ENCODE measurements at places on chromosomes 6 and 20.

GRCh38 chr6:170279977-170280688 is 10.7 kb downstream of the DLL1 start:
- DNase-seq, result no peak

DNA sequence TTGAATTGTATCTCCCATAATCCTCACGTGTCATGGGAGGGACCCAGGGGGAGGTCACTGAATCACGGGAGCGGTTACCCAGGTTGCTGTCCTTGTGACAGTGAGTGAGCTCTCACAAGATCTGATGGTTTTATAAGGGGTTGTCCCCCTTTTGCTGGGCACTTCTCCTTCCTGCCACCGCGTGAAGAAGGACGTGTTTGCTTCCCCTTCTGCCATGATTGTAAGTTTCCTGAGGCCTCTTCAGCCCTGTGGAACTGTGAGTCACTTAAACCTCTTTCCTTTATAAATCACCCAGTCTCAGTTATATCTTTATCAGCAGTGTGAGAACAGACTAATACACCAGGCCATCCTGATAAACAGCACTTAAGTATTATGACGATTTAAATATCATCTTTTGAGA is 9.0 kb upstream of the MRGBP start:
- no peak for DNase-seq

- DNase-seq, result no peak
Observed at GRCh38 chr6:27897580-27898206, 14.5 kb downstream of the OR2B2 start.

DNA sequence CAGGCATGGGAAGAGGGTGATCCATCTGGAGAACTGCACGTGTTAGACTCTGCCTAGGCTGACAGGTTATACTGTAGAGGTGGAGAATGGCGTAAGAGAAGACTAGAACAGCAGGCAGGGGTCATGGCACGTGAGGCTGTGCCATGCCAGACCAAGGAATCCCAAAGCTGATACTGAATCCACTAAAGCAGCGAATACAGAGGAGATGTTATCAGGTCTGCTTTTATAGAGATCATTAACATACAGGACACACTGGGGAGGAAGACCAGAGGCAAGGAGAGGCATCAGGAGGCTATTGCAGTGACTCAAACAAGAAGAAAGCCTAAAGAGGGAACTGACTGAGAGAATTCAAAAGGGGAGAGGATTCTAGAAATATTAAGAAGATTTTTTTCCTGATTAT is 12.9 kb downstream of the PHACTR1 start:
- no peak for DNase-seq

DNA sequence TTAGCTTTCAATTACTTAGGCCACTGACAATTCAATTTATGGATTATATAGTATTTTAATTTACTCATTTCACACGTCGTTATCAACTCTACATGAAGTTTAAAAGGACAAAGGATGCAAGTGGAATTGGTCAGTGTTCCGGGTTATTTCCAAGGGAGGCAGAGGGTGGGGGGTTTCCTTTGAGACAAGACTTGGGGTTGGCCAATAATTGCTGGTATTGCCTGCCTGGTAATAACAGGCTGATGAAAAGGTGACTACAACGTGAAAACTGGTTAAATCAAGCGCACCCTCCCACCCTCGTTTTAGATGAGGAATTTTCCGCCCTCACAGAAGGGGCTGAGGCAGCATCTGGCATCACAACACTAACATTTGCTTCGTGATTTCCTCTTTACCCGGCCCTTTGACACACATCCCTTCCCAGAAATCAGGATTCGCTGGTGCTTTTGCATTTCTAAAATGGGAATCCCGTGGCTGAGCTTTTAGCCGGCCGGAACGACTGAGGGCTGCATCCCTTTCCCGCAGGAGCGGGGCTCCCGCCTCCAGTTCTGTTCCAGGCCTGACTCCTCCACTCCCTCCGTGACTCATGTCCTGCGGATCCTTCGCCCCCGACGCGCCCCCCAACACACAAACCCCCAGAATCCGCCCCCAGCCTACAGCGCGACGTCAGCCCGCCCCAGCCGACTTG is 999 bp upstream of the PIM1 start:
- no peak for DNase-seq

GRCh38 chr6:5744497-5744896 is 262.2 kb downstream of the NRN1 start:
- no peak for DNase-seq

- DNase-seq, result no peak
Observed at GRCh38 chr20:46179862-46180261, 61.7 kb downstream of the CD40 start.

DNA sequence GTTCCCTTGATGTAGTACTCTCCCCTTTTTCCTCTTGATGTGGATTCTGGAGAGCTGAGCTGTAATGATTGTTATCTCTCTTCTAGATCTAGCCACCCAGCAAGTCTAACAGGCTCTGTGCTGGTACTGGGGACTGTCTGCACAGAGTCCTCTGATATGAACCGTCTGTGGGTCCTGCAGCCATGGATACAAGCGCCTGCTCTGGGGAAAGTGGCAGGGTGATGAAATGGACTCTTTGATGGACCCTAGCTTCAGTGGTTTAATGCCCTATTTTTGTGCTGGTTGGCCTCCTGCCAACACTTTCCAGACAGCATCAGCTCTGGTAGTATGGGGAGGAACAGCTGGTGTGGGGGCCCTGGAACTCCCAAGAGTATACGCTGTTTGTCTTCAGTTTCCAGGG is 216.3 kb downstream of the ADGRG6 start:
- DNase-seq, result no peak

DNA sequence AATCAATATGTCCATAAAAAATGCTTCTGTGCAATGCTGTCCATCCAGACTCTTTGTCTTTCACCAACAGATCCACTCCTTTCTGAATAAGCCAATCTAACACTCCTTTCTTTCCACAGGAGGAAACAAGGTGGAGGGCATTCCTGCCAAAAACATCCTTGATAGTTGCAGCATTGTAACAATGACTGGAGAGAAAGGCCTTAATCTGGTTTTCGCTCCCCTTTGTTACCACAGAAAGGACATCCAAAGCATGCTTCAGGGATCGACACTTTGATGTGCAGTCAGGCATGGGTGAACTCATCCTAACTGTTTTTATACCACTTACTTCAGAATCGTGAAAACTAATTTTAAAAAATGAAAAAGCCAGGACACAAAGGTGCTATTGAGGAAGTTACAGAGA is 7.4 kb downstream of the IBTK start:
- no peak for DNase-seq

DNA sequence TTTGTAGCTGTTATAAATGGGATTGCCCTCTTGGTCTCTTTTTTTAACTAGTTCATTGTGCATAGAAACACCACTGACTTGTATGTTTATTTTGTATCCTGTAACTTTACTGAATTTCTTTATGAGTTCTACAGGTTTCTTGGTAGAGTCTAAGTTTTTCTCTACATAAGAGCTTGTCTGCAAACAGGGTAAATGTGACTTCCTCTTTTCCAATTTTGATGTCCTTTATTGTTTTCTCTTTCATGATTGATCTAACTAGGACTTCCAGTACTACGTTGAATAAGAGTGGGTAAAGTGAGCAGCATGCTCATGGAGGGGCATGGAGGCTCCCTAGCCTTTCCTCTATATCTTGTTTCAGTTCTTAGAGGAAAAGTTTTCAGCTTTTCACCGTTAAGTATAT is 3.0 kb upstream of the WFDC10A start:
- no peak for DNase-seq

DNA sequence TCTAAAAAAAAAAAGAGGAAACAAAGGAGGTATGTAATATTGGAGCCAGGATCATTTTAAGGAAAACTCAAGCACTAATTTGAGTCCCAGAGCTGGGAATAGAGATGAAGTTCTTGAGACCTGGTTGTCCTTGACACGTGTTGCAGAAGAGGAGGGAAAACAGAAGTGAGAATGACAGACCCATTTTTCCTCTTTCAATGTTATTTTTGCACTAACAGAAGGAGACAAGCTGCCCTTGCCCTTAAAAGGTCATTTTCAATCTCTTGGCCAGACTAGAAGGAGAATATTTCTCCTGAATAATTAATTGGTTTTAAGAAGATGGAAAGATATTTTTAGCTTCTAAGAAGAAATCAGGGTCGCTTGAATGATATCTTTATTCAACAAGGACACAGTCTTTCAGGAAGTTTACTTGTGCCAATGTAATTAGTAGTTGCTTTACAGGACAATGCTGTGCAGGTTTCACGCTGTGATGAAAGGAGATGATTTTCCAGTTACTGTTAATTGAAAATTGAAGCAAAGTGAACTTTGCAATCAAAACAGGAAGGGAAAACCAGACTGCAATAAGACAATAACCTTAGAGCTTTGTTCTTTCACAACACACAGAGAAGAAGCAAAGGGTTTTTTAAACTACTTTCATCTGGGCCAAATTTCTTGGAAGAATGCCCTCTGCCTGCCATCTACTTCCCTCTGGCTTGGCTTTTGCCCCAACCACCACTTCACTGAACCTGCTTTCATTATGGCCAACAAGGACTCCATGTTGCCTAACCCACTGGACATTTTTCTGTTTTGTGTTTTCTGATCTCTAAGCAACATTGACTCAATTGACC is 107.8 kb upstream of the SHLD1 start:
- DNase-seq, result no peak

DNA sequence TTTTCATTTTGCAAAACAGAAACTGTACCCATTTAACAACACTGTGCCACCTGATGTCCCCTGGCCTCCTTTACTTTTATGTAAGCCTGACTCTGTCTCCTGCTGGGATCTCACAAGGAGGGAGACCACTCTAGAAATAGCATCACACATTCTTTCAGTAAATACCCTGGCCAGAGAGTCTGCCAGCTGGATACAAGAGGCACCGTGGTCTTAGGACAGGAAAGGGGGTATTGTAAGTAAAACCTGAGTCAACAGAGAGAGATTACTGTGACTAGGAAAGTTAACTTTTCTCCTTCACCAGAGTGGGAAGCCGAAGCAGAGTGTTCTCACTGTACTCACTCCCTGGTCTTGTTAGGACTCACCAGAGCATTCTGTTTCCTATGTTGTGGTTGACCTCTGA is 27.8 kb downstream of the CMTR1 start:
- DNase-seq, result no peak

GRCh38 chr6:42819803-42820511 is 38.1 kb downstream of the BICRAL start:
- DNase-seq, result no peak

GRCh38 chr6:81997090-81997926 is 244.8 kb upstream of the TENT5A start:
- DNase-seq, result no peak

- DNase-seq, result no peak
Observed at GRCh38 chr6:73798592-73798991, 102.6 kb downstream of the CD109 start.

- no peak for DNase-seq
Observed at GRCh38 chr6:34638834-34639736, 57.5 kb downstream of the ILRUN start.

GRCh38 chr20:50296450-50297375 is 106.1 kb downstream of the CEBPB start:
- no peak for DNase-seq

DNA sequence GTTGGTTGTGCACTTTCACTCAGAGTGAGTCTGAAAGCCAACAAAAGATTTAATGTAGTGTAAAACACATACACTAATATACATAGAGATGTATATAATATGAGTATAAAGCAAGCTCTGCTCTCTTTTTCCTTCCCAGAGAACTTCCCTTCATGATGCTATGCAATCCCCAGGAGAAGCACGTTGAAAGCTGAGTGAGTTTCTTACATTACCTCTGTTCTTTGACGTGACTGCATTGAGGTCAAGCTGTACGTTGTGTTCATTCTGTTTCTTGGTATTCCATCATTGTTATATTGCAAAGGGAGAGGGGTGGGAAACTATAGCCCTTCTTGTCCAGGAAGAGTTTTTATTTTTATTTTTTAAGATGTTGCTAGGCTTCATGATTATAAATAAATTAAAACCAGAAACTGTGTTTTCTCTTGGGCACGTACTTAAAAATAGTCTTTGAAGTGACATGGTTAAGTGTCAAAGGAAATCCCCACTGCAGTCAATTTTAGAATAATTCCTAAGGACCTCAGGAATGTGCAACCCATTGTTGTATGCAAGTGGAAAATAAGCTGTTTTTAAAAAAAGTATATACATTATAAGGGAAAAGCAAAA is 651.0 kb downstream of the CD109 start:
- no peak for DNase-seq

GRCh38 chr6:167696296-167696695 is 130.4 kb upstream of the AFDN start:
- DNase-seq, result no peak

- no peak for DNase-seq
Observed at GRCh38 chr20:54126806-54127655, 46.8 kb downstream of the CYP24A1 start.

DNA sequence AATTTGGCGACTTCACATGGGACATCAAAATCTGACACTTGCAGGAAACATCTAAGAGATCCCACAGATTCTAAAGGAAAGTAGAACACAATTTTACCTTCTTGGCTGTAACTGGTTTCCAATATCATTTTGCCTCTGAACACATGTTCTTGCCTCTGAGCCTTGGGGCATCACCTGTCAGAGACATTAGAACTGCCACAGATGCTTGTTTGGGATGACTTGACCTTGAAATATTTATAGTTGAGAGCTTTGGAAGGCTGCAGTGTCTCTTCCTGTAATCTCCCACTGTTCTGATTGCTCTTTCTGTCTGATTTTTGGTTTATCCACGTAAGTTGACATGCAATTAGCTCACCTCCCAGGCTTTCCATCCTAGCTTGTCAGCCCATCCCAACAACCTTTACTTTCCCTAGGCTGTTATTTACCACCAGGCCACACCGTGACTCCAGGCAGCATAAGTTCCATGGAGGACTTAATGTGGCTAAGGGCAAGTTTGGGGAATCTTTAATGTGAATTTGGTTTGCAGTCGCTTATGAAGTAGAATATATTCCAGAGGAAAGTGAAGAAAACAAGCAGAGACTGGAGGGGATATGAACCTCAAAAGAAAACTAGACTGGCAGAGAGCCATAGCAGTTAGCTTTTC is 256.5 kb upstream of the RIN2 start:
- no peak for DNase-seq

GRCh38 chr20:35111141-35111888 is 18.7 kb upstream of the TRPC4AP start:
- DNase-seq, result no peak

- no peak for DNase-seq
Observed at GRCh38 chr6:37732688-37733087, 35.0 kb upstream of the MDGA1 start.

DNA sequence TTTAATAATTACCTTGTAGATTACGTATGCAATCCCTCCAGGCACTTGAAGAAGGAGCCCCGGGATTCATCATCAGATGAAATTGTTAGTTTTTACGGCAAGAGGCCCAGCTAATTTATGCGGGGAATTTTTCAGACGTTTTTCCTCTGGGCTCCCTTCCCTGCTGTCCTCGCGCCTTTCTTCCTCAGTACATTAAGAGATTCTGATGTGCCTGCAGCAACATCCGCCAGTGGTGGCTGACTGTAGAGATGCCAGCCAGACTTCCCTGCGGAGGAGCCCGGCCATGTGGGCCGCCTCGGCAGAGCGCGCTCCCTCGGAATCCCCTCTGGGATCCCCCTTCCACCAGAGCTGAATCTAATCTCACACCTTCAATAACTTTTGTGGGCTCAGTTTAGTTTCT is 46.4 kb upstream of the POU3F2 start:
- no peak for DNase-seq
